Spinal cord (tissue), 10 donors: ENCODE measurements at places on chromosomes 5 and 9.

DNA sequence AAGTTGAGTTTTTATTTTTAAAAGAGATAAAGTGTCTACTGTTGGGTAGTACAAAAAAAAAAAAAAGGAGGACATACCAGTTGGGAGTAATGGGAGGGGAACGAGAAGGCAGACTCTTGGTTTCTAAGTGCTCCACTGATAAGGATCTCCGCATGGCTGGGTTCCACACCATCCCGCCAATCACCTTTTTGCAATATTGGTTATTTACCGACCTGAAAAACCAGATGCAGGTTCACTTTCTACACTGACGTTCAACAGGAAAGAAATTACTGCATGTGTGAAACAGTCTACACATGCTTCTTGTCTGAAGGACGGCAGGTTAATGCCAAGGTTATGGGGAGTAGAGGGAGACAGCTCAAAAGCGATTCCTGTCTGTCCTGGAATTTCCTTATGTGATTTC lies 75.5 kb downstream of the PTPN3 start:
- no peak for DNase-seq

GRCh38 chr9:95055334-95055850 lies 262.1 kb downstream of the FANCC start:
- peak; percentile 53 for DNase-seq

- DNase-seq, result no peak
Measured at GRCh38 chr5:80745490-80745889, 90.7 kb upstream of the DHFR start.

DNA sequence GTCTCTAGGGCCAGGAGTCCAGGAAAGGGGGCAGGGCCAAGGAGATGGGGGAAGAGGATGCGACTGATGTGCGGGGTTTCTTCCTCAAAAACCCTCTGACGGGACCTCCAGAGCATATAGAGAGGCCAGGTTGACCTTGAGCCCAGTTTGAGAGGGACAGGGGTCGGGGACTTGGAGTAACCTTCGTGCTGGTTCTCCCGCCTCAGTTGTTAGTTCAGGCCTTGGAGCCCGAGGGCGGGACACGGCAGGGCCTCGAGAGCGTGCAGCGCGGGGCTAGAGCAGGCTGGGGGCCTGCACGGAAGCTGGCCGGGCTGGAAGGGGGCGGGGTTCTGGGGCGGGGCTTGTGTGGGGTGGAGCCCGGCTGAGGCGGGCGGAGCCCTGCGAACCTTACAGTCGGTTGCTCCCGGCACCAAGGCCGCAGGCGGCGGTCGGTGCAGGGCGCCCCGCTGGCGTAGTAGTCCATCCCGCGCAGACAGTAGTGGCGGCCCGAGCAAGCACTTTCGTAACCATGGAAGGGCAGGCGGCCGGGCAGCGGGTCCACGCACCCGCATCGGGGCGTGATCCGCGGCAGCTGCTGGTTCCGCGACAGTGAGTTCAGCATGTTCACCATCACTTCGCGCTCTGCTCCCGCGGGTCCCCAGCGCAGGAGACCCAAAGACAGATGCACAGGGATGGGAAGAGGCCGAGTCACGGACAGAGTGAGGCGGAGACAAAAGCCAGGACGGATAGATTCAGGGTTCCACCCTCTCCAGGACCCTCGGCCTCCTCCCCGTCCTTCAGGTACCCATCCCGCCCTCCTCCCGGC lies 4.0 kb upstream of the MYORG start:
- no peak for DNase-seq

DNA sequence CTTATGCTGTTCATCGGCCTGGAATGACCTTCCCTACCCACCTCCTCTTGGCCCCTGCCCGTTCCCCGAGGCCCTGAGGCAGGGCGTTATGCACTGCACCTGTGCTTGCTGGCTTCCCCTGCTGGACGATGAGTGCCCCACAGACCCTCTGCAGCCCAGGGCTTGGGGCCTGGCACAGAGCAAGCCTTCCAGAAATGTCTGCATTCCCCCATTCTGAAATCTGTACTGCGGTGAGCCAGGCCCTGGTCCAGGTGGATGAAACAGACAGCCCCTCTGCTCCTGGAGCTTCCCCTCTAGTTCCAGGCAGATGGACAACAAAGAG lies 35.0 kb downstream of the UNC5A start:
- DNase-seq, result no peak

DNA sequence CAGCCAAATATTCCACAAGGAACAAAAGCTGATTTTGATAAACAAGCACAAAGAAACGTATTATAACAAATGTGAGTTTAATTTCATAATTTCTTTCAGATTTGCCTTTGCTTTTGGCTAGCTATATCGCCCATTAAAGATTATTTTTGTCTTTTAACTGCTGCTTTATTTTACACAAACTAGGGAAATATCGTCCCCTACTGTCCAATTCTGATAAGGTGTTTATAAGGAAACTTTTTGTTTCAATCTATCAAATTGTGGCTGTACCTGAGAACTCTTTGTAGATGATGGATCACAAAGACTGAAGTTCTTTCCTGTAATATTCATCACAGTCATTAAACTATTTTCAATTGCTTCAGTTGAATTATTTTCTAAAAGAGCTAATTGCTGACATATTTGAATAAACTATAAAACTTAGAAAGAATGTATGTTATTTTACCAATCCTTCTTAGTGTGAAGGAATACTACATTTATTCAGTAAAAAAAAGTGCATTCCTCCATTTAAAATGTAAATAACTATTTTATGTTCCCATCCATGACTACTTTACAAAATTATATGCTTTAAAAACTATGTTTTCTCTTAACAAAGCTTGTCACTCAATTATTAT lies 431.3 kb upstream of the ITGA1 start:
- peak; percentile 10 for DNase-seq

GRCh38 chr5:134563962-134564361 lies 38.5 kb downstream of the JADE2 start:
- no peak for DNase-seq

GRCh38 chr9:100186356-100186755 lies 87.3 kb downstream of the INVS start:
- no peak for DNase-seq

DNA sequence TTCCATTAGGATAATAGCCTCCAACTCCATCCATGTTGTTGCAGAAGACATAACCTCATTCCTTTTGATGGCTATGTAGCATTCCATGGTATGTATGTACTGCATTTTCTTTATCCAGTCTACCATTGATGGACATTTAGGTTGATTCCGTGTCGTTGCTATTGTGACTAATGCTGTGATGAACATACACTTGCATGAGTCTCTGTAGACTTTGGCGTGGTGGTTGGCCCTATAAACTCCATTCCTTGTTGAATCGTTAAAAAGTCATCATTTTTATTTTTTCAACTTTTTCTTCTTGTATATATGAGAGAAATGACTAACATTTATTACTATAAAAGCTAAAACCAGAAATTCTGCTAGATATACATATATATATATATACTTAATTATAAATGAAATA lies 1491.9 kb upstream of the CDH6 start:
- no peak for DNase-seq

DNA sequence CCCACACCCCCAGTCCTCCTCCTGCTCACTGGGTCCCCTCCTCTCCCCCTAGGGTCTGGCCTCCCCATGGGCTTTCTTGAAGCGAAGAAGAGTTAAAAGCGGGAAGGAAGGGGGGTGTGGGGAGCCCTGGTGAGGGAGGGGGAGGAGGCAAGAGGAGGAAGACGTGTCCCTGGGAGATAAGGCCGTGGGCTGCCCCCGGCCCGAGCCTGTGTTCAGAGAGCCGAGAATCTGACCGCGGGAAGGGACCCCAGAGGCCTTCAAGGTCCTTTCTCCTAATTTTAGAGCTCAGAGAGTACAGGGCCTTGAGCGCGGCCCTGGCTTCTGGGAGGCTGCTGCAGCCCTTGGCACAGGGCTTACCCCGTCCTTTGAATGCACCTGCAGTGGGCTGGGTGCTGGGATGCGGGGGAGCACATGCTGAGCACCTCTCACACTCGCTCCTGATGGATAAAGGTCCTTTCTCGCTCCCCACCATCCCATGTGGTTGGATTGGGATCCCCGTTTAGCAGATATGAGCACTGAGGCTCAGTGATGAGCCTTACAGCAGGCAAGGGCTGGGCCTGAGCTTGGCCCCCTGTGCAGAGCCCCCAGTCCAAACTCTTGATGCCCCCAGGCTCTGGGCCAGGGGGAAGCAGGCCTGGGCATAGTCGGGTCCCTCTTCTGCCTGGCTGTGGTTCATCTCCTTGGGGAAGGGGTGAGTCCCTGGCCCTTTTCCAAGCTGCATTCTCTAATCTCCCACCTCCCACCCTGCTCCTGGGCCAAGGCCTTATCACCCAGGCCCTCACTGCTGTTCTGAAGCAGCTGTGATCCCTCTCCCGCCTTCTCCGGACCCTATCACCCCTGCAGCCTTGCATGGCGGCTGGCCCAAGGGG lies 5.9 kb downstream of the GFI1B start:
- DNase-seq, result no peak
